Thoracic aorta (tissue), 2 donors: ENCODE measurements at places on chromosomes 1 and 21. TPM values are rescaled to one million over a fixed set of nuclear protein-coding genes. Genes with fewer than 3 reads are reported as not detected.

RGS1 gene
- 127 TPM for total RNA-seq

FAM110D gene
- total RNA-seq, result 9.9 TPM

FCRL4 gene
- not detected for total RNA-seq

USP24 gene
- total RNA-seq, result 58.5 TPM

KCNA3 gene
- total RNA-seq, result 1.8 TPM

AMPD1 gene
- total RNA-seq, result not detected

DDR2 gene
- 144 TPM for total RNA-seq
